ENCODE measurements at places on chromosomes 3 and 15.

GRCh38 chr3:42662037-42662812, 8.7 kb downstream of the ZBTB47 start:
- no peak for DNase-seq

- DNase-seq = no peak
Observed at GRCh38 chr15:31869686-31870307, 160.5 kb upstream of the CHRNA7 start.

DNA sequence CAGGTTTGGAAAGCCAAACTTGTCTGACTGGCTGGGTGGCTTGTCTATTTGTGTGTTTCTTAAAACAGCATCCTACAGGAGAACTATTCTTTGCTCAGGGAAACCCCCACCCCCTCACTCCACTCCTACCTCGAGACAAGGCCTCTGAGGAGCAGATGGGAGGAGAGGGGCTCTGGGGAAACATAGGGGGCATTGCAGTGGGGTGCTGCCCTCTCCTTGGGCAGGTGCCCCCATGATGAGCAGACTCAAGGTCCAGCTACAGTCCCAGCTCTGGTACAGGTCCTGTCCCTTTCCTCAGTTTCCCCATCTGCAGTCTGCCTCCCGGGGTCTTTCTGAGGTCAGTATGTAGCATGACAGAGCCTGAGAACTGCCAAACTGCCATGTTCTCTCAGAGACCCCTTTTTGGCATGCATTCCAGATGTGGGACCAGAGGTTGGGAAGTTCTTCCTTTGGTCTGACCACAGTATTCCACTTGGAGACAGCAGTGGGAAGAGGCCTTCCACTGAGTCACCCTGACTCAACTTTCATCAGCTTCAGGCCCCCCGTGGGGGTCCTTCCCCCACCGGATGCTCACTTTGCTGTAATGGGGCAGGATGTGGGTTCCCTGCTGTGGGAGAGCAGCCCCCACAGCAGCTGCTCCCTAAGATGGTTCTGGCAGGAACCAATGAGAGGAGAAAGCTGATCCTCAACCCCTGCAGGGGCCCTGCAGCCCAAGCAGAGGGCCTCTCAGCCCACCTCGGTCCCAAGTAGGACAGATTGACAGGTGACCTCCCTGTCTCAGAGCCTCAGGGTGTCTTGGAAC, 32.3 kb upstream of the CYP11A1 start:
- no peak for DNase-seq

- DNase-seq = no peak
Observed at GRCh38 chr3:87390821-87391220, 114.4 kb upstream of the POU1F1 start.

GRCh38 chr15:92714077-92714476, 58.5 kb upstream of the FAM174B start:
- no peak for DNase-seq

DNA sequence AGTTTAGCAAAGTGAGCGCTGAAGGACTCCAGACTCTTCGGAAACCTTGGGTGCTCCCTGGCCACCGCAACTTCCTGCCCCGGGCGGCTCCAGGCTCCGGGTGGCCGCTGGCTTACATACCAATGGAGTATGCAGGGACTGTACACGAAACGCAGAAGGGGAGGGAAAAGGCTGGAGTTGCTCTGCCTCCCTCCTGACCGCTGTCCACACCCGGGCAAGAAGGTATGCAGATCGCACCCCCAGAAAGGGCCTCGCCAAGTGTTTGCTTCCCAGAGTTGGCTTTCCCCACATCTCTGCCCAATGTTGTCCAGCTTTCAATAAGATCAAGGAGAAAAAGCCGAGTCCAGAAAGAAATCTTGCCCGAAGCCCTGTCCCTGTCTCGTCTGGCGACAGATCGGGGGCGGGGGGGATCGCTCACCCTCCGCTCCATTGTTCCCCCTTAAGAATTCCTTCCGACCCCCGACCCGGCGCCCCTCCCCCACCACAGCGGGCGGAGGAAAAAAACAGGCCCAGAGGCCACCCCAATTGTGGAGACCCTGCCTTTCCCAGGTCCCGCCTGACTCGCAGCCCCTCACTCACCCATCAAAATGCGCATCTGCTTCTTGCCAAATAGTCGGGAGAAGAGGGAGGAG, 533 bp downstream of the ARF4 start:
- DNase-seq = peak; percentile 34

GRCh38 chr15:95973566-95974256, 356.8 kb upstream of the NR2F2 start:
- DNase-seq = no peak

- DNase-seq = no peak
Observed at GRCh38 chr3:124056846-124057245, 64.9 kb upstream of the ROPN1 start.

DNA sequence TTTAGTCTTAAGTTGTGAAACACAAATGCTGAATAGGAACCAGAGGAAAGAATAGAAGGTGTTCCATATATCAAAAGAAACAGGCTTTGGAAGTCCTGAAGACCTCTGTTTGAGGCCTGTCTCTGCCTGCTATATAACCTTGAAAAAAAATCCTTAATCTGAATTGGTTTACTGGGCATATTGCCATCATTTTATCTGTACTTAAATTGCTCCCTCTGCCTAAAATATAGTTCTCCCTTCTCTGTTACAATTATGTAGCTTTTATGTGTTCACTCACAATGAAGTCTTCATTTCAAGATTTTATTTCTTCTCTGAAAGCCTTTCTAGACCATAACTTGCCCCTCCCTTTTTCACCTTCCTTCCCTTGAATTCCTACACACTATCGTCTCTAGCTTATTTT, 21.2 kb downstream of the ARL13B start:
- DNase-seq = no peak

- no peak for DNase-seq
Observed at GRCh38 chr15:96058103-96058851, 272.2 kb upstream of the NR2F2 start.

DNA sequence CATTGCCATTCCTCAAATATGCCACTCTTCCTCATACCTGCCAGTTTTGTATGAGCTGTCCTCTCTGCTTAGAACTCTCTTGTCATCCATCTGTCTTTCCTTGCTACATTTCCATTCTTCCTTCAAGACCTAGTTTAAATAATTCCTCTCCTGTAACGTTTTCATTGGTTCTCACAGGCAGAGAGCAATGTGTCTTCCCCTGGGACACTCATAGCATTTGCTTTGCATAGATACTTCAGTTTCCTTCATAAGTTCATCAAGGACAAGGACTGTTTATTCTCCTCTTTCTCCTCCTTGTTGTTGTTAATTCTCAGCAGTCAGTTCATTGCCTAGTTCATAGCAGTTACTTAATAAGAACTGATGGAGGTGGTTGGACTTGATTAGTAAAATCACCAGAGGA, 10.5 kb downstream of the NR2C2 start:
- DNase-seq = no peak

- DNase-seq = no peak
Observed at GRCh38 chr3:34869696-34870095, 769.6 kb upstream of the ARPP21 start.
